Central memory CD8-positive, alpha-beta T cell (primary cell): ENCODE measurements at places on chromosomes 13 and 19.

DNA sequence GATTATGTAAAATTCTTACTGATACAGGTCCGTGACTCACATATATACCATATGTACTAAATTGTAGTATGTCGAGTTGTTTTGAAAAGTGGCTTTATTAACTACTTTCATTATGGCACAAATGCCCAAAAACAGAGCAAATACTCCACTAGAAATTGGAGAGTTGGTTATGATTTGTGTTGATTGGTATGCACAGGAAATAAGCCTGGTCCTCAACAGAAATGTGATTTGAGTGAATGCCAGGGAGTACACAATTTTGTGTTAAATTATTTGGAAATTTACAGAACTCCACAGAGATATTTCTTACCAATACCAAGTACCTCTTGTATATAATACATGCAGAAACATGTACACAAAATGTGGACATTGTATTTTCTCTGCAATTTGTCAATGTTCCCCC is 676.7 kb downstream of the PCDH9 start:
- no peak for DNase-seq

DNA sequence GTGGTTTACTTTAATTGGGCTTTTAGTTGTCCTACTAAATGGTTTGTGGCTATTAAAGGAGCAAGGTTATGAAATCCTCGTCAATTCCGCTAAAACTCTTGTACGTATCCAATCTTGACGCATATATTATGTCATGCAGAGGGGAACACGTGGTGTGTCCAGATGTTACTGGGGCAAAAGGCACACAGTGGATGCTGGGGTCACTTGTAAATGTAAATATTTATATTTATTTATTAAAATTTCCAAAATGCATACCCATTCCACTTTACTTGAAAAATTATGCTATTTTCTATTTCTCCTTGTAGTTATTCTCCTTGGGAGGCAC is 36.7 kb upstream of the SLC46A3 start:
- no peak for DNase-seq

DNA sequence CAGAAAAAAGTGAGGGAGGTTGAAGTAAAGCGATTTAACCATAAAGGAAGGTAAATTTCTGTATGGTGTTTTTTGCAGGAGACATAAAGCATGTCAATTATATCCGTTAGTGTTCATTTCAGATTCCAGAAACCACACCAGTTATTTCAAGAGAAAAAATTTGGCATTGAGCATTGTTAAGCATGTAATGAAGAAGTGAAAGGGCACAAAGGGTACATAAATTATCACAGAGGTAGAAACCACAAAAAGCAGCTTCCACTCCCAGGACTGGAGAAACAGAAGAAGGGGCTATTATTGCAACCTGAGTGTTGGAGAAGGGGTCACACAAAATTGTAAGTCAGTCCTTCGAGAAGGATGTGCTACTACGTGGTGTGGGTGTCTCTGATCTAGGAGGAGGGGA is 72.2 kb upstream of the DACH1 start:
- no peak for DNase-seq

DNA sequence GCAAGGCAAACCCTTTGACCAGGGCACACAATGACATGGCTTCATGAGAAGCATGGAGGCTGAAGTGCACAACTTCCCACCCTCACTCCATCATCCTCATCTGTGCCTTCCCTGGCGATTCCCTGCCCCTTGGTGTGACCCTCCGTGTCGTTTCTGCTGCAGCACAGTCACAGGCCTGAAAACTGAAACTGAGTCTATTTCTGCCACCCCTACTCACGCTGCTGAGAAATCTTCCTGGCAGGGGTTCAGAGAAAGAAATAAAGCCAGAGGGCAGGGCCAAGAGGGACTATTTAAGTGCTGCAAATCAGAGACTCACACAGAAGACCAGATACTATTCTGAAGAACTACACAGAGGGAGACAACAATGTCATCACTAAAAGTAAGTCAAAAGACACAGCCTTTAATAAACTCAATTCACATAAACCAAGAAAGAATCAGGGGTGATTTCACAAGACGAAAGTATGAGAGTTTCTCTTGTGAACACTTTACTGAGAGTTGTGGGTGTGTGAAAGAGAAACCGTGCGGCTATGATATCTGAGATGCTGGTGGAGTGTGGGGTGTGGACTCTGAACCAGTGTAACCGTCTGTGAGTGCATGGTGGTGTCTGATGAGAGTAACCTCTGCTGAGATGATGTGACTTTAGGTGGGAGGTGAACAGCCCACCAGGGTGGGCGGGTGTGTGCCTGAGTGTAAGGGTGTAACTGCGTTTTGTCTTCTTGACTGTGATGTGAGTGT is 23.5 kb downstream of the LGALS16 start:
- no peak for DNase-seq

- no peak for DNase-seq
Measured at GRCh38 chr19:17743874-17744580, 7.2 kb upstream of the FCHO1 start.

DNA sequence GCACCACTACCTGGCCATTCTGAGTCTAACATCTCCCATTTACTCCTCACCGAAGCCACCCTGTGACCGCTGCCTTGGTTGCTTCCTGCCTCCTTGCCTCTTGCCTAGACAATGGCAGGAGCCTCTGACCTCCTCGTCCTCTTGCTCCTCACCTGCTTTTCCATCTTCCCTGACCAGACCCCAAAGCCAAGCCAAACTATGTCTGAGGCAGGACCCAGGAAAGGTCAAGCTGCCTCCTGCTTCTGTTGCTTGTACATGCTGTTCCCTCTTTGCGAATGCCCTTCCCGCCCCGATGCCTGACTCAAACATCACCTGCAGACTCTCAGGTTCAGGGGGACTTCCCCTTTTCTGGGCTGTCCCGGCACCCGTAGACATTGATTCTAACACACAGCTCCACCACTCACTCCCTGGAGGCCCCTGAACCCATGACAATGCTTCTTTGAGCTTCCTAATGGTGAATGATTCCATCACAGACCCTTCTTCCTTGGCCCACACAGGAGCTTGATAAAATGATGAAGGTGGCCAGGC is 60.8 kb downstream of the F2RL3 start:
- no peak for DNase-seq

- DNase-seq = no peak
Measured at GRCh38 chr19:16188521-16188920, 3.3 kb downstream of the FAM32A start.

DNA sequence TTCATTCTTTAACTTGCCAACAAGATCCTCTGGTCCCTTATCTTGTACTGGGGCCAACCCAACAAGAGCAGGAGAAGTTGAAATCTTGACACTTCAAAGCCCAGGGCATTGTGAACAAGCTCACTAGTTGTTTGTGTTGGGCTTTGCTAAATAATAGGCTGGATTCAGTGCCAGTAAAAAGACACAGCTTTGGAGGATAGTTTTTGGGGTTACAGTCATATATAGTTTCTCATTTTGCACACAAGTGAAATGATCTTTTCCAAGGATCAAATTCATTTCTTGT is 30.3 kb upstream of the LRCH1 start:
- DNase-seq = no peak

DNA sequence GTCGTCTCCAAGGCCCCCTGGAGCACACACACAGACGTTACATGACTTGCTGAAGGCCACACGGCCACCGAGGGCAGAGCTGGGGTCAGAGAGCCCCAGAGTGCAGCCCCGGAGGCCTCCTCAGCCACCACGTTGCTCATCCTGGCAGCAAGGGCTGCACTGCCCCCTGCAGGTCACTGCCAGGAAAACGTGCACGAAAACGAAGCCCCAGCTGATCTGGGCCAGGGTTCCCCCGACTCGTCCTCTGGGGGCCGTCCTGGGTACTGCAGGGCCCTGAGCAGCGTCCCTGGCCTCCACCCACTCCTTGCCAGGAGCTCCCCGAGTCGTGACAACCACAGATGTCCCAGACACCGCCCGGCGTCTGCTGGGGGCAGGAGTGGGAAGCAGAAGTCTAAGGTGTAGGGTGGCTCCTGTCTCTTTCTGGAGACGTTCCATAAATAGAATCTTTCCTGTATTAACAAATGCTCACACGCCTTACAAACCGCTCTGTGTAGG is 3.4 kb downstream of the TPGS1 start:
- DNase-seq = peak; percentile 93

DNA sequence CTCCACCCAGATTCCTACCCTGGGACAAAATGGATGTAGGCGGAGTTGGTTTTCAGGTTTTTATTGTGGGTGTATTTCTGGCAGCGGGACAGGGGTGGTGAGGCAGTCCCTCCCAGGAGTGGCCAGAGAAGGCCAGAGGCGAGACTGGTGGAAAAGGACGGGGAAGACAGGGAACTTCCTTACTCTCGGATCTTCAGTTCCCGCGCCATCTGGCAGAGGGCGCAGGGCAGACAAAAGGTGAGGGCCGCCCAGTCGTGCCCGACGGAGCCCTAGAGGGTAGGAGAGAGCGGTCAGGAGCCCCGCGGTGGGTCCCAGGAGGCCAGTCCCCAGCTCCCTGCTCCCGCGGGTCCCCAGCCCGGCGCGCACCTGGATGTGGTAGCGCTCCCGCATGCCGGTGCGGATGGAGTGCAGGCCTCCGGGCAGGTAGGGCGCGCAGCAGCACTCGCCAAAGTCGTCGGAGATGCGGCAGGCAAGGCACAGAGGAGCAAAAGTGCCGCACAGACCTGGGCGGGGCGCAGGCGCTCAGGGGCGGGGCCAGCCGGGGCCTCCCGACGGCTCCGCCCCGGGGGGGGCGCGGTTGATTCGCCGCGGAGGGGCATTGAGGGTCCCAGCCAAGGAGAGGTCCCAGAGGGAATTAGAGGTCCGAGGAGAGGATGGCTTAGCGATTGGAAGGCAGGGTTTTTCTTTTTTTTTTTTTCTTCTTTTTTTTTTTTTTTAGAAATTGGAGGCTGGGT is 3.0 kb downstream of the CNFN start:
- peak; percentile 44 for DNase-seq

DNA sequence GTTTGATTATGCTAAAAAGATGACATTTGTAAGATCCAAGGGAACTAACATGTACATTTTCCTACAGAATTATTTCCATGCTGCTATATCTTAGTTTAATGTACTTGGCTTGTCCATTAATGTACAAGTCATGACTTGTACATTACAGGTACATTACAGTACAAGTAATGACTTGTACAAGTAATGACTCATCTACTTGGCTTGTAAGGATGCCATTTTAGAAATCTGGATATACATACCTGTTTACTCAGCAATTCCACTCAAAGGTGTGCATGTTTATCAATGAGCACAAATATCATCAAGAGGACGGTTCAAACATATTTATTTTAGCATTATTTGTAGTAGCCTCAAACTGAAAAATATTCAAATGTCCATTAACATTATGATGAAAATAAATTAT is 87.0 kb upstream of the TRPC4 start:
- no peak for DNase-seq

DNA sequence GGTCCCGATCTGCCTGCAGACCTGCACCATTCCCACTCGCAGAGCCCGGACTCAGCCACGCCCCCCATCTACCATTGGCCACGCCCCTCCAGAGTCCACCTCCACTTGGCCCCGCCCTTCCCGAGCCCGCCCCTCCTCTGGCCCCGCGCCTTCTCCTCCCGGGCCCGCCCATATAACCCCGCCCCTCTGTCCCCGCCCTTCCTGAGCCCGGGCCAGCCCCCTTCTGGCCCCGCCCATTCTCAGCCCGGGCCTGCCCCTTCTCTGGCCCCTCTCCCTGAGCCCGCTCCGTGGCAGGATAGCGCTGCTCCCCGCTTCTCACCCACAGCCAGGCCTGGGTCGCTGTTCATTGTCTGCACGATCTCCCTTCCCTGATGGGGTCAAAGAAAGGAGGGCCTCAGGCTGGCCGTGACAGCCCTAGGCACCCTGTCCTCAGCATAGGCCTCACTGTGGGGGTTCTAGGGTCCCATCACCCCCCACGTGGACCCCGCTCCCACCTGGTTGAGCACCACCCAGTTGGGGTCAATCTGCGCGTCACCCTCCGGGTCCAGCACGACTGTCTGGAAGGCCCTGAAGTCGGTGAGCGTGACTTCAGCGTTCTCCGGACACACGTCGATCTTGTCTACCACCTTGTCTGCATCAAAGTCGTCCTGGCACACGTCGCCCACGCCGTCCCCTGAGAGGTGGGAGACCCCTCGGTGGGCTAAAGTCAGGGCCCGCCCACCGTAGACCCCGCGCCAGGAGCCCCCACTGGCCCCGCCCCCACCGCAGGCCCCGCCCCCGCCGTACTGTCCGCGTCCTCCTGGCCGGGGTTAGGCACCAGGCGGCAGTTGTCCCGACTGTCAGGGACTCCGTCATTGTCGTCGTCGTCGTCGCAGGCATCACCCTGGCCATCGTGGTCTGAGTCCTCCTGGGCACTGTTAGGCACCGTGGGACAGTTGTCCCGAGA is 5.7 kb downstream of the COMP start:
- peak; percentile 28 for DNase-seq

- no peak for DNase-seq
Measured at GRCh38 chr13:24854311-24854710, 90.3 kb downstream of the RNF17 start.

- DNase-seq = no peak
Measured at GRCh38 chr19:52734331-52734892, 432 bp downstream of the ZNF611 start.

GRCh38 chr19:2775556-2776430 is 7.3 kb downstream of the SGTA start:
- no peak for DNase-seq

- DNase-seq = no peak
Measured at GRCh38 chr13:111335298-111335697, 14.9 kb downstream of the TEX29 start.

- DNase-seq = no peak
Measured at GRCh38 chr13:99133230-99133629, 67.4 kb upstream of the UBAC2 start.

DNA sequence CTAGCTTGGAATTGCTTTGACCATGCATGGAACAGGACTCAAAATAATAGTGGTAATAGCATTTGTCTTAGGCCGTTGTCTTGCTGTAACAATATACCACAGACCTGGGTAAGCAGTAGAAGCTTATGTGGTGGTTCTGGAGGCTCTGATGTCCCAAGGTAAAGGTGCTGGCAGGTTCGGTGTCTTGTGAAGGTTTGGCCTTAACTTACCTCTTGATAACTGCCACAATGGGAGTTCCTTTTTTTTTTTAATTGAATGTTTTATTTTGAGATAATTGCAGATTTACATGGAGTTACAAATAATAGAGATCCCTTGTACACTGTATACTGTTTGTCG is 5.8 kb downstream of the RPL21 start:
- no peak for DNase-seq

DNA sequence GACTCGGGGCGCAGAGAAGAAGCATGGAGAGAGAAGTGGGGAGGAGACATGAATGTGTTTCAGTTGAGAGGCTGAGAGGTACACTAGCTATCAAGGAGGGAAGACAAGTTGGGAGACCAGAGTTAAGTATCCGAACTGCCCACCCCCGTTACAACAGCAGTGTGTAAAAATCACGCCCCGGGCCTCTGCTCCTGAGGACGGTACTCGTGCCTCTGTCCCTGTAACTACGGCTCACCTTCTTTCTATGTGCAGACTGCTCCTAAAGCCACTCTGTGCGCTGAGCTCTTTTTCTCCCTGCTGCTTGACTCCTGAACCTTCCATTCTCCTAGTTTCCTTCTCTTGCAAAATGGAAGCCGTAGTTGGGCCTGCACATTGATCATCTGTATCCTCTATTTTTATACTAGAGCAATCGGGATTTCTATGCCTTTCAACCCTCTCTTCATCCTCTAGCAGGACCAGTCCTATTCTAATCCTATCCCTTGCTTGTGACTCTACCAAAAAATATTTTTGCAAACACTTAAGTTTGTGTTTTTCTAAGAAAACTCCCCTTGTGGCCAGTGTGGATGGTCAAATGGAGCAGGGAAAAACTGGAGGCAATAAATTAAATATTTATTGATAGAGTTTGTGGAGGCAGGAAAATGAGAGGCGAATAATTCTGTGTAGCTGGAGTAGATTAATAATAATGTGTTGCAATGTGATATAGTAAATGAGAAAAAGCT is 569 bp downstream of the POLR1D start:
- no peak for DNase-seq
